ENCODE measurements at places on chromosomes 2 and 18. TPM values are rescaled to one million over a fixed set of nuclear protein-coding genes. Genes with fewer than 3 reads are reported as not detected.

The SETBP1 gene
- not detected for polyA plus RNA-seq

The HNMT gene
- not detected for polyA plus RNA-seq

The SEMA4C gene
- polyA plus RNA-seq: 3.1 TPM

The CCDC150 gene
- polyA plus RNA-seq: not detected

The COLEC12 gene
- not detected for polyA plus RNA-seq

The POTEI gene
- not detected for polyA plus RNA-seq

The TSPYL6 gene
- polyA plus RNA-seq: not detected

The RESP18 gene
- polyA plus RNA-seq: not detected

The DCDC2C gene
- not detected for polyA plus RNA-seq

The TXNDC9 gene
- 83.6 TPM for polyA plus RNA-seq

The REG3G gene
- polyA plus RNA-seq: not detected

The RTKN gene
- 0.34 TPM for polyA plus RNA-seq

The RBM43 gene
- 4.2 TPM for polyA plus RNA-seq

The DYNC2LI1 gene
- 2.5 TPM for polyA plus RNA-seq

The SLC16A14 gene
- 0.10 TPM for polyA plus RNA-seq

The RPRM gene
- polyA plus RNA-seq: 1.1 TPM

The EHD3 gene
- 3.2 TPM for polyA plus RNA-seq

The PLA2R1 gene
- not detected for polyA plus RNA-seq

The HJURP gene
- polyA plus RNA-seq: 0.34 TPM

The KRCC1 gene
- polyA plus RNA-seq: 37.1 TPM

The SNORC gene
- polyA plus RNA-seq: not detected

The CDKL4 gene
- polyA plus RNA-seq: 0.25 TPM

The NEU2 gene
- not detected for polyA plus RNA-seq

The TACR1 gene
- polyA plus RNA-seq: 0.09 TPM

The IL1RL2 gene
- polyA plus RNA-seq: not detected

The ALK gene
- polyA plus RNA-seq: not detected

The STRN gene
- 12.3 TPM for polyA plus RNA-seq

The IL37 gene
- polyA plus RNA-seq: not detected

The UGT1A4 gene
- not detected for polyA plus RNA-seq

The APOB gene
- not detected for polyA plus RNA-seq

The STARD6 gene
- polyA plus RNA-seq: 1.1 TPM

The RNF181 gene
- polyA plus RNA-seq: 240 TPM

The HOXD8 gene
- polyA plus RNA-seq: not detected

The ZBTB7C gene
- not detected for polyA plus RNA-seq

The SNED1 gene
- 2.5 TPM for polyA plus RNA-seq

The SPHKAP gene
- polyA plus RNA-seq: not detected

The SLC9A2 gene
- not detected for polyA plus RNA-seq
